ENCODE measurements at places on chromosomes 16 and 17.

GRCh38 chr17:6240001-6240400 lies 169.8 kb downstream of the WSCD1 start:
- DNase-seq = no peak

DNA sequence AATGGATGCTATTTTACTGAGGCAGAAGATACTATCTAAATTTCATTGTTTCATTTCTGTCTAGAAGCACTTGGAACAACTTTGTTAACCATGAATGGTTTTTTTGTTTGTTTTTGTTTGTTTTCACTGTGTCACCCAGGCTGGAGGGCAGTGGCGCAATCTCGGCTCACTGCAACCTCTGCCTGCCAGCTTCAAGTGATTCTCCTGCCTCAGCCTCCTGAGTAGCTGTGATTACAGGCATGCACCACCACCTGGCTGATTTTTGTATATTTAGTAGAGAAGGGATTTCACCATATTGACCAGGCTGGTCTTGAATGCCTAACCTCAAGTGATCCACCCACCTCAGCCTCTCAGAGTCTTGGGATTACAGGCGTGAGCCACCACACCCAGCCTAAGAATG lies 40.5 kb downstream of the ABHD15 start:
- no peak for DNase-seq

- no peak for DNase-seq
These were observed 15.0 kb downstream of the CNTNAP4 start for GRCh38 chr16:76292218-76292617.

GRCh38 chr16:85498607-85499006 lies 114.5 kb upstream of the GSE1 start:
- DNase-seq = no peak

DNA sequence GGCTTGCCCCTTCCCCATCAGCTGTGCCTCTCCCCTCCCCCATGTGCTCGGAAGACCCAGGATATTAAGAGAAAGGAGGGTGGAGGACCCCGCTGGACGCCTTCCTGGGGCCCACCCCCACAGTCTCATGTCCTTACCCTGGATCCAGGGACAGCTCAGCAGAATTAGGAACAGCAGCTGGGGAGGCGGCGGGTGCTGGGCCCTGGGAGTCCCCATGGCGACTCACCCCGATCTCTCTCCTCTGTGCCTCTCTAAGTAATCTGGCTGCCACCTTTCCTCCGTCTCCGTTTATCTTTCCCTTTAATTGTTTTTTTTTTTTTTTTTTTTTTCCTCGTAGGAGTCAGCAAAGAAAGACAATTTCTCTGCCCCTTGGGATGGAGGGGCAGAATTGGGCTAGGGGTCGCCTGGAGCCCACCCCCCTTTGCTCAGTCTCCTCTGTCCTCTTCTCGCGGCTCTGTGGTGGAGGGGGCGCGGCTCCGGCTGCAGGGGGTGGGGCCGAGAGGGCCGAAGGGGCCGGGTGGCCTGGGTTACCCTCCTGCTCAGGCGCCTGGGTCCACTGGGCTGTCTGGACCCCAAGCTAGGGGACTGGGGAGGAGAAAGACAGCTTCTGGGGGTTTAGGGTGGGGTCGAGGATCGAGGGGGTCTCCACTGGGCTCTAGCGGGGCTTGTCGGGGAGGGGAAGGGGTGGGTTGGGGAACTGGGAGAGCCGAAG lies 390 bp downstream of the SEZ6L2 start:
- no peak for DNase-seq

GRCh38 chr17:50026046-50026675 lies 29.7 kb upstream of the ITGA3 start:
- no peak for DNase-seq

DNA sequence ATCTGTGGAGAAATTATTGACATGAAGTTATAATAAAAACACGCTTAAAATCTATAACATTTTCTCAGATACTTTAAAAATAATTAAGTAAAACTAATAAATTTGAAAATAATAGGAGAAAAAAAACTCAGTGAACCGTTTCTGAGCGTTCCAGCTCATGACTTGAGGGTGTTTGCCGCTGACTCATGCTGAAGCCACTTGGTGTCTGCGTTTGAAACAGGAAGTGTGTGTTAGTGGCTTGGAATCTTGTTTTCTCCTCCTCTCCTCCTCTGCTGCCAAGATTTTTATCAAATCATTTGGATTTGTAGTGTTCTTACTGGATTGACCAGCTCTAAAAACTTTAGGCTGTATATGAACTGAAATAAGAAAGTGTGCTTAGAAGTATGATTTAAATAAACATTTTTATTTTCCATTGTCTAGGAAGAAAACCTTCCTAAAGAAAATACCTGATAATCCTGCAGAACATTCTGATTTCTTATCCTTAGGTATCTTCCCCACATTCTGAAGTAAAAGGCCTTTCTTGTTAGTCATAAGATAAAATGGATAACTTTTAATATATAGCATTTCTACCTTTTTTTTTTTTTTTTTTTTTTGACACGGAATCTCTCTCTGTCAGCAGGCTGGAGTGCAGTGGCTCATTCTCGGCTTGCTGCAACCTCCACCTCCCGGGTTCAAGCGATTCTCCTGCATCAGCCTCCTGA lies 30.8 kb downstream of the USP10 start:
- no peak for DNase-seq

GRCh38 chr16:77171745-77172635 lies 19.0 kb upstream of the MON1B start:
- no peak for DNase-seq

DNA sequence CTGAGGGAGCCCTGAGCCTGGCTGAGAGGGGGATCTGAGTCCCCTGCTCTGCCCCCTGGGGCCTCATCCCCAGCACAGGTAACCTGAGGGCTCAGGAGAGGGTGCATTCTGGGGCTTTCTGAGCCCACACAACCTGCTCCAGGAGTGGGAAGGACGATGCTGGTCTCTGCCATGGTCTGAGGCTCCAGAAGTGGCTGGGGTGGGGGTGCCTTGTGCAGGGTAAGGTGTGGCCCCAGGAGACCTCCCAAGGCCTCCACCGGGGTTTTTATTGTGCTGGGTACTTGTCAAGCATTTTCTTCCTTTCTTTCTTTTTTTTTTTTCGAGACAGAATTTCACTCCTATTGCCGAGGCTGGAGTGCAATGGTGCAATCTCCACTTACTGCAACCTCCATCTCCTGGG lies 300 bp downstream of the CTRB1 start:
- no peak for DNase-seq

DNA sequence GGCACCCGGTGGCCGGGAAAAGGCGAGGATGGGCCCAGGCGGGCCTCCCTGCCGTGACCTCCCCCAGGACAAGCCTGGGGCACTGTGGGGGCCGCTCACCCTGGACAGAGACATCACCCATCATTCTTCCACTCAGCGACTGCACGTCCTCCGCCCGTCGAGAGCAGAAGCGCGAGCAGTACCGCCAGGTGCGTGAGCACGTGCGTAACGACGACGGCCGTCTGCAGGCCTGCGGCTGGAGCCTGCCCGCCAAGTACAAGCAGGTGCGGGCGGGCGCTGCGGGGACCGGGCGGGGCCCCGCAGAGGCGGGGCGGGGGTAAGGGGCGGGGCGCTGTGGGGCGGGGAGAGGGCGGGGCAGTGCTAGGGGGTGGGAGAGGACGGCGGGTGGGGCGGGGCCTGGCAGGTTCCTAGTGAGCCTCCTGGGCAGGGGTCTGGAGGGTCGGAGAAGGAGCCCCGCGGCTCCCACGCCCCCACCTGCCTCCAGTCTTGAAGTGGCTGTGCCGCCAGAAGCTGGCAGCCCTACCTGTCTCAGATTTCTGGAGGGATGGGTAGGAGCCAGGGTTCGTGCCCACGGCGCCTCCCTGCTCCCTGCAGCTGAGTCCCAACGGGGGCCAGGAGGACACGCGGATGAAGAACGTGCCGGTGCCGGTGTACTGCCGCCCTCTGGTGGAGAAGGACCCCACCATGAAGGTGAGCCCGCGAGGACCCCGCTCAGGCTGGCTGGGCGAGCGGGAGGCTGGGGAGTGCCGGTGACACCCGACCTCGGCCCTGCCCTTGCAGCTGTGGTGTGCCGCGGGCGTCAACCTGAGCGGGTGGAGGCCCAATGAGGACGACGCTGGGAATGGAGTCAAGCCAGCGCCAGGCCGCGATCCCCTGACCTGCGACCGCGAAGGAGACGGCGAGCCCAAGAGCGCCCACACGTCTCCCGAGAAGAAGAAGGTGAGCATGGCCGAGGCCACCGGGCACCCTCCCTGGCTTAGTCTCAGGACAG lies 7.5 kb downstream of the NME3 start:
- no peak for DNase-seq

GRCh38 chr17:3479988-3480387 lies 4.2 kb downstream of the ASPA start:
- no peak for DNase-seq

DNA sequence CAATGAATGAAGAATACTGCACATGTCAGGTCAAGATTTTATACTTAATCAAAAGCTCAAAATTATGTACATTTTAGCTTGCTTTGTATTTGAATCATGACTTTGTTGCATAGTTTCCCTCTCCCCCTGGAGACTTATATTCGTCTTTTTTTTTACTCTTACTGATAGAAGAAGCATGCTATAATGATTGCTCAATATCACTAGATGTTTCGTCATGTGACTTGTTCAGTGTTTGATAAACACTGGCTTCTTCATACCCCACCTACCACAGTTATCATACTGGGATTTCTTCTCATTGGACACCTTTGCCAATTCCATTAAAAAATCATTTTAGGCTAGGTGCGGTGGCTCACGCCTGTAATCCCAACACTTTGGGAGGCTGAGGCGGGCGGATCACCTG lies 148.7 kb downstream of the FTO start:
- no peak for DNase-seq

- DNase-seq = no peak
These were observed 14.9 kb upstream of the ADGRG1 start for GRCh38 chr16:57613514-57613913.

DNA sequence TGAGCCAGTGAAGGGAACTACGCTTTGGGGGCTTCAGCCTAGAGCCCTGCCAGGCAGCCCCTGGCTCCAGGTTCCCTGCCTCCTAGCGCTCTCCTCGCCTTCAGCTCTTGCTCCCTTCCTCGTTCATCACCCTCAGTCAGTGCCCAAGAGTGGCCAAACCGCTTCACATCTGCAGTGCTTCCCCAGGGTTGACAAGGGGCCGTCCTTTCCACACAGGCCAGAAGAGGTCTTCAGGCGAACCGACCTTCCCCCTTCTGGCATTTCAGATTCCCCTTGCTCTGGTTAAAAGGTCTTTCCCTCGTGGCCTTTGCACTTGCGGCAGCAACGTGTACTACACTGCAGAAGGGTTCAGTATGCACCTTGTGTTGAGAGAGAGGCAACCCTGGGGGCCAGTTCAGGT lies 4.1 kb downstream of the RASD1 start:
- no peak for DNase-seq

- DNase-seq = no peak
These were observed 18.8 kb upstream of the ERN1 start for GRCh38 chr17:64148699-64149098.

DNA sequence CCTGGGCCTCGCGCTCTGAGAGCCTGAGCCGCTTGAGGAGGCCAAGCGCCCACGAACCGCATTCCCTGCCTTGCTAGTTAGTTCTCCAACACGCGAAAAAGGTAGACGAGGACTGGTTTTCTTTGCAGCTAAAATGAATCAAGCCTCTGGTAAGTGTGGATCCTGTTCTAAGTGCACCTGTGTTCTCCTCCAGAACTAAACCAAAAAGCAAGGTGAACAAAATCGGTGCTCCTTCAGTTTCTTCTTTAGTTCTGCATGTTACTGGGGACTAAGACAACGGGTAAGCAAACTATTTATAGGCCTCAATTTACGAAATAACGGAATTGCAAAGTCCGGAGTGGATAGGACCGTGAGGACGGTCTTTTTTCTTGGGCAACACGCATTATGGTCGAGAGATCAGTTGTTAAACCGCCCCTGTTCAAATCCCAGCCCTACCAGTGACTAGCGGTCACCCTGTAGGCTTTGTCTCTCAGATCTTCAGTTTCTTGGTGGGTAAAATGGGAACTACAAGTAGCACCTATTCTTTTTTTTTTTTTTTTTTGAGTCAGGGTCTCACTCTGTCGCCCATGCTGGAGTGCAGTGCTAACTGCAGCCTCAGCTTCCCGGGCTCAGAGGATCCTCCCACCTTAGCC lies 993 bp upstream of the ANKRD11 start:
- DNase-seq = no peak

DNA sequence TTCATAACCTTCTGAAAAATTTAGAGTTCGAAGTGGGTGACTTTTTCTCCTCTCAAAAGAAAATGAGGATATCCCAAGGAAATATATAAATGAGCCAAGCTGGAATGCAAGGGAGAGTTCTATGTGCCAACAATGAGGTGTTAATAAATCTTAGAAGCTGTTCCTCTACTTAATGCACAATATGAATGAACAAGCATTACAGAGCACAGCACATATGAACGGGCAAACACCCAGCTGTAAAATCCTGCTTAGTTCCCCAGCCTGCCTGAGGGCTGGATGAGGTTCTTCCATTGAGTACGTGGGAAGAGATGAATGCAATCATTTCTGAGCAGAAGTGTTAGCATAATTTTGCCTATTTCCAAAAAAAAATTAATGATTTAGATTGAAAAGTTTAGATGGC lies 58.1 kb downstream of the WDR59 start:
- no peak for DNase-seq

DNA sequence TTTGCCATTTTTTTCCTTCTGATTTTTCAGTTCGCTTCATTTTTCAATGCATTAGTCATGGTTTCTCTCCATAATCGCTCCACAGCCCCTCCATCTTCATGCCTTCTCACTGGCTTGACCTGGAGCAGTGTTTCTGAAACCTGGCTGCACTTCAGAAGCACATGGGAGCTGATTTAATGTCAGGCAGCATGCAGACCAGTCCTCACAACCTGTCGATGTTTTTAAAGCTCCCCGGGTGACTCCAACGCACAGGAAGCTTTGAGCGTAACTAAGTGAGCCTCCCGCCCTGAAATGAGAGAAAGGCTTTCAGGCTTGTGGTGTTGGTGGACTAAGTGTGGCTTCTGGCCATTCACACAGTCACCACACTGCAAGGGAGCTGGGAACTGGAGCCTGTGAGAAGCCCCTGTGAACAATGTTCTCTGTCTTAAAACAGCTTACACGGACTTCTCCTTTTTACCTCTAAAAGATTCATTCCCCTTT lies 16.8 kb upstream of the DRG2 start:
- DNase-seq = no peak

DNA sequence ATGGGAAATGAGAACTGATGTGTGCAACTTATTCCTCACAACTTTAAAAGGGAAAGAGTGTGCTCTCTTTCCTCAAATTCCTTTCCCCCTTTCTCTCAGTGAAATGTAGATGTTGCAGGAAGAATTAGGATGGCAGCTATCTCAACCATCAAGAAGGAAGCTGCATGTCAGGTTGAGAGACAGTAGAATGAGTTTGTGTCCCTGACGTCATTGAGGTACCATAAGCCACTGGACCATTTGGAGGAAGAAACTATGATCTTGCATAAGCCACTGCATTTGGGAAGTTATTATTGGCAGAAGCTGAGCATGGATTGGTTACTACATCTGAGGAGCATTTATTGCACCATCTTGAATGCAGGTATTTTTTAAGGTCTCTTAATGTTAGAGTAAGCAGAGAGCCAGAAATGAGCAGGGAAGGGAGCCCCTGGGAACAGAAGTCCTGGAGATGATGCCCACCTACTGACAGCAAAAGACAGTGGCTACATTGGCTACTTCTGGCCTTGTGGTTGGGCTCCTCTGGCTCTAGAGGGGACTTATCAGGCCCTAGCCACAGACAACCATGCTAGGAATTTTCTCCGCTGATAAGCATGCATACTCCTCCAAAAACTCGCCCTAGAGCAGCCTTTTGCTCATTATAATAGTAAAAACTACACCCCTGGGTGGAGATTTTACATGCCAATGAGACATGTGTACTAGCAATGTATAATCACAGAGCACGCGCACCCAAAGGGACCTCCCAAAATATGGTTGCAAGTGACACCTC lies 249.0 kb upstream of the SALL1 start:
- DNase-seq = no peak

GRCh38 chr17:45992904-45993303 lies 6.1 kb upstream of the STH start:
- DNase-seq = no peak

- no peak for DNase-seq
These were observed 79.4 kb downstream of the SDK2 start for GRCh38 chr17:73564843-73565242.
